Fibroblast of skin of right biceps (primary cell): ENCODE measurements at places on chromosomes 3 and 15.

- DNase-seq: no peak
Measured at GRCh38 chr3:100775226-100775625, 65.9 kb downstream of the TFG start.

GRCh38 chr3:143535994-143536784, 312.1 kb downstream of the SLC9A9 start:
- DNase-seq: no peak

DNA sequence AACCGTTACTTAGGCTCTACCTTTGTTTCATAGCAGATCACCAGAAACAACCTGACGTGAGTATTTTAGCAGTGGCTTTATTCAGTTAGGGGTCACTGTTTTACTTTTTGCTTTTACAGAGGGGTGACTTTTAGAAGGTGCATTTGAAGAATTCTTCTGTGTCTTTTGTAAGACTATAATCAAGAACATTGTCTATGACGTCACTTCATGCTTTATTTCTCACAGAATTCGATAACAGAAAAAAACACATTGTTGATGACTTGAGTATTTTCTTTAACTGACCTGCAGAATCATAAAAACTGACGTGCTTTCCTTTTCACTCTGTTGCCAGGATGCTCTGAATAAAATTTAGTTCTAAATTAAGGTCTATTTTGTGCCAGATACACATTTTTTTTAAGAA, 244.5 kb downstream of the SLC9A9 start:
- DNase-seq: no peak

- peak; percentile 74 for DNase-seq
Measured at GRCh38 chr15:71043373-71043772, 71.9 kb upstream of the THSD4 start.

DNA sequence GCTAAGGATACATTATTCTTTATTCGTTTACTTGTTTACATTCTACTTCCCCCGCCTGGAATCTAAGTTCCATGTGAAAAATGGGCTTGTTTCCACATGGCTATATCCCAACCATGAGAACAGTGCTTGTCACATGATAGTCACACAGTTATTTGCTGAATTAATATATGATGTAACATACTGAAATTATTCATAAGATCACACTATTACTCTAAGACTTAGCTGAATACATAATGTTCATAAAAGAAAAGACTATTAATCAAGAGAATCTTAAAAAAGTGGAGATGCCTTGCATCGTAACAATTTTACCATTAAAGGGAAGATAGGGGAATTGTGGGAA, 6.5 kb downstream of the PBRM1 start:
- peak; percentile 49 for DNase-seq

- peak; percentile 53 for DNase-seq
Measured at GRCh38 chr3:123818921-123819429, 65.2 kb downstream of the MYLK start.
